Right lung (tissue), 10 donors: ENCODE measurements at places on chromosomes 11 and 22. TPM values are rescaled to one million over a fixed set of nuclear protein-coding genes. Genes with fewer than 3 reads are reported as not detected.
A peak's percentile ranks its signal among the peaks of the same experiment; 100 is the strongest.

The CENPM gene
- polyA plus RNA-seq = 11.6 TPM

The CRYBA4 gene
- polyA plus RNA-seq = 0.32 TPM

The UNC93B1 gene
- polyA plus RNA-seq = 20.3 TPM

The SCGB1D2 gene
- polyA plus RNA-seq = not detected

The EXPH5 gene
- polyA plus RNA-seq = 7.7 TPM

GRCh38 chr11:134101282-134101681 lies 32.4 kb downstream of the JAM3 start:
- no peak for DNase-seq

DNA sequence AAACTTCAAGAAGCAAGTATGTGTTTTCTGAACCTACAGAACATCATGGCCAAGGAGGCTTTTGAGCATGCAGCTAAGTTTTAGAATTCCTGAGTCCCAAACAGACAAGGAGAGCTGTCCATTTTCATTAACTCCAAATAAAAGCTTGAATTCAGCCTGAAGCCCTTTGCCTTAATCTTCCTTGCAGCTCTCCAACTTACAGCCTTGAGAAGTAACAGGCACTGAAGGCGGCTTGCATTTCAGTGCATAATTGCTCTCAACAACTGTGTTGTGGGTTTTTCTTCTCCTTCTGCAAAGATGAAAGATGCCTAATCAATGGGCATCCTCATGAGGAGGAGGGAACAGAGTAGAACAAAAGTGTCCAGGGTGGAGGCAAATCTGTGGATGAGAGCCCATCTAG lies 286.0 kb downstream of the FAT3 start:
- no peak for DNase-seq

- no peak for DNase-seq
These were observed 39.6 kb downstream of the PDE2A start for GRCh38 chr11:72634472-72635095.

DNA sequence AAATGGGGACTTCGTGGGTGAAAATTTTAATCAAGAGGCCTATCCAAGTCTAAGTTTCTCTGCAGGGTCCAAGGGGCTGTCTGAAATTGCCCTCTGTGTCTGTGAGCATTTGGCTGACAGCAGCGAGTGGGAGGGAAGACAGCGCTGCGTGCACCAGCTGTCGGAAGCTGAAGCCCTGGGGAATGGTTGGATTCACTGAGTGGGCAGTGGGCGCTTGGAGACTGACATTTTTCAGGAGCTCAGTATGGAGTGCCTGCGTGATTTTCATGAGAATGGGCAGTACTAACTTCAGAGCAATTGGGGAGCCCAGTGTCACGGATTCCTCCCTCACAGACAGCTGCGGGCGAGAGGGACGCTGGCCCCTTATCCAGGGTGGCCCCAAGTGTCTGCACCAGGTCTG lies 388.8 kb upstream of the B3GAT1 start:
- no peak for DNase-seq

DNA sequence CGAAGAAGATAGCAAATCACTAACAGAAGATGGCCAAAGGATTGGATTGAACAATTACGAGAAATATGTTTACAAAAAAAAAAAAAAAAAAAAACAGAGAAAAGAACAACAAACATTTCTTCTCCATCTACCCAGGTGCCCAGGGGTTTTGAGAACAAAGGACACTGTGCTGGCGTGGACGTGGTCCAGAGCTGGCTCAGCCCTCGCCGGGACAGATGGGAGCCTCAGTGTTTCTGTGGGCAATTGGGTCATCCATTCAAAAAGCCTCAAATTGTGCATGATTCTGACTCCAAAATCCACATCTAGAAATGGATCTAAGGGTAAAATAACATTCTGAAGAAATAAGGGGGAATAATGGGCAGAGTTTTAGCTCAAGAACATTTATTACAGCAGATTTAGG lies 63.1 kb downstream of the DHCR7 start:
- no peak for DNase-seq

- DNase-seq = no peak
These were observed 11.4 kb downstream of the POU2AF1 start for GRCh38 chr11:111367411-111368284.

DNA sequence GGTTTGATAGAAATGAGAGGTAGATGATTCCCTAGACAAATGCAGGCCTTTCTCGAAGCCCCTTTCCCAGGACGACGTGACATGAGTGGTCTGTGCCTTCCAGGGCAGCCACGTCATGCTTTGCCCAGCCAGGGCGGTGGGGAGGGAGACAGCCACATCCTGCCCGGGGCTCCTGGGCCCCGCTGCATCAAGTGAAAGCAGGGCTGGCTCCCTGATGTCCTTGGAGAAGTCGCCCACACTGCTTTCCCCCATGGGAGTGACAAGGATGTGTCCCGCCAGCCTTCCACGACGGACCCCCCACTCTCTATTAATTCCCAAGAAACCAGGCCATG lies 13.2 kb downstream of the PPARA start:
- DNase-seq = no peak

DNA sequence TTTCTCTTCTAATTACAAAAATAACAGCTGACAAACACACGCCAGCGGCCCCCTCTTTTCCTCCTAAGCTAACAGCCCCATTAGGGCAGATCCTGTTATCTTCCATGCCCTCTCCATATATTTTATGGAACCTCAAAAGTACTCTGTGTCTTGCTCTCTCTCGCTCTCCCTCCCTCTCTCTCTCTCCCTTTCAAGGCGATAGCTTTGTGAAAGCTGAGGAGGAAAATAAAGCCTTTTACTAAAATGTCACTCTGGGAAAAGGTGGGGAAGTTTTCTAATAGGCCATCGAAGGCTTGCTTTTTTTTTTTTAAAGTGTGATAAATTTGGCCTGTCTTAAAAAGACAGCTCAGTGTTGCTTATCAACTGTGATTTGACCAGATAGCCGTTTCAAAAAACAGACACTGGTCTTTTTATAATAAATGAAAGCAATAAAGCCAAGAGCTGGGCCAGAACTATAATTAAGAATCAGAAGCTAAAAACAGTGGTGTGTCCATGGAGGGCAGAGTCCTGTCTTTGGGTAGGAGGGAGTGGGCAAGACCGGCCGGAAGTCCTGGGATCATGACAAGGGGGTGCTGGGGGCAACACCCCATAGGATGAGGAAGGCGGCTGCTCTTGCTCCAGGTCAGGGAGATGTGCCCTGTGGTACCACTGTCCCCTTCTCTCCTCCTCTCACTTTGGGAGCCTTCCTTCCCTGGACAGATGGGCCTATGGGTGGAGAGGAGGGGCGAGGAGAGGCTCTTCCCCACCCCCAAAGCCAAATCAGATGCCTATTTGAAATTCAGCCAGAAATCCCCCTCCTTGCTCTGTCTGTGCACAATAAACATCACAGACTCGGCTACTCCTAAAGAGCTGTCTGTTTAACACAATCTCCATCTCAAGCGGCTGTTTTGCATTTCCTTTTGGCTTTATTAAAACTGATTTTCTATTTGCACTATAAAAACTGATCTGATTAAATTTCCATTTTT lies 267.2 kb downstream of the BUD13 start:
- DNase-seq = no peak

DNA sequence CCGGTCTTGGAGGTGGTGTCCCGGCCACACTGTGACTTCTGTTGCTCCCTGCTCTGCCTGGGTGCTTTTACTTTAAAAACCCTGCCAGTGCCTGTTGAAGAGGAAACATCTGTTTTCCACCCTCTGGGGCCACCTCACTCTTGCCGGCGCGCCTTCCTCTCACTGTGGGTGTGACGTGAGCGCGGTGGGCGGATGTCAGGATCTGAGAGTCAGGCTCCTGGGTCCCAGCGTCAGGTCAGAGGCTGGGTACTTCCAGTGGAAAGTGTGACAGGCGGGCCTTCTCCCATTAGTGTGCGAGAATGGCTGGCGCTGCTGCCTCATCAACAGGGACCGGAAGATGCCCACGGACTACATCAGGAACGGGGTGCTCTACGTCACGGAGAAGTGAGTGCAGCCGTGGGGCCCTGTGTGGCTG lies 54.2 kb downstream of the GRAMD4 start:
- peak; percentile 24 for DNase-seq

DNA sequence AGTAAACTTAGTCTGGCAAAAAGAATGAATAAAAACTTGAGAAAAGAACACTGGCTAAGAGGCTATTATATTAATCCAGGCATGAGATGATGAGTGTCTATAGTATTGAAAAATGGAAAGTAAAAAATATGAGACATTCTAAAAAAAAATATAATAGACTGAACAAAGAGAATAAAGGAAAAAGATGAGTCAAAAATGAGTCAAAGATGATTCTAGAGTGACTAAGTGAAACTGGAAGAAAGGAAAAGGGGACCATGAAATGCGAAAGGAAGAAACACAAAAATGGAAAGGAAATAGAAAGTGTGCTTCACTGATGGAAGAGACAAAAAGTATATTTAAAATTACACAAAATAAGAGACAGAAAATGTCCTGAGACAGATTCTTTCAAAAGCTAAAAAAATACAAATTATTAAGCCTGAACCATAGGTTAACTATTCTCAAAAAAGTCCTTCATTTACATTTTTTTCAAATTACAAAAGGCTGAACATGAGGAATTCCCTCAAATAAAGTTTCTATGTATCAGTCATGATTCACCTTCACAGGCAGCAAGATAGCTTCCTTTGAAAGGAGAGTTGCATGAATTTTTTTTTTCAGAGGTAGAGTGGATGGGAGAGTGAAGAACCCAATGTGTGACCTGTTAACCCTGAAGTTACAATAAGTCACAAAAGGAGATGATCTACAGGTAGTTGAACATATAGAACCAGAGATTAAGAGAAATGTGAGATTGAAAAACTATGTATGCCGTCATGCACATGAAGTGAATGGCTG lies 75.2 kb downstream of the EIF3M start:
- DNase-seq = no peak

DNA sequence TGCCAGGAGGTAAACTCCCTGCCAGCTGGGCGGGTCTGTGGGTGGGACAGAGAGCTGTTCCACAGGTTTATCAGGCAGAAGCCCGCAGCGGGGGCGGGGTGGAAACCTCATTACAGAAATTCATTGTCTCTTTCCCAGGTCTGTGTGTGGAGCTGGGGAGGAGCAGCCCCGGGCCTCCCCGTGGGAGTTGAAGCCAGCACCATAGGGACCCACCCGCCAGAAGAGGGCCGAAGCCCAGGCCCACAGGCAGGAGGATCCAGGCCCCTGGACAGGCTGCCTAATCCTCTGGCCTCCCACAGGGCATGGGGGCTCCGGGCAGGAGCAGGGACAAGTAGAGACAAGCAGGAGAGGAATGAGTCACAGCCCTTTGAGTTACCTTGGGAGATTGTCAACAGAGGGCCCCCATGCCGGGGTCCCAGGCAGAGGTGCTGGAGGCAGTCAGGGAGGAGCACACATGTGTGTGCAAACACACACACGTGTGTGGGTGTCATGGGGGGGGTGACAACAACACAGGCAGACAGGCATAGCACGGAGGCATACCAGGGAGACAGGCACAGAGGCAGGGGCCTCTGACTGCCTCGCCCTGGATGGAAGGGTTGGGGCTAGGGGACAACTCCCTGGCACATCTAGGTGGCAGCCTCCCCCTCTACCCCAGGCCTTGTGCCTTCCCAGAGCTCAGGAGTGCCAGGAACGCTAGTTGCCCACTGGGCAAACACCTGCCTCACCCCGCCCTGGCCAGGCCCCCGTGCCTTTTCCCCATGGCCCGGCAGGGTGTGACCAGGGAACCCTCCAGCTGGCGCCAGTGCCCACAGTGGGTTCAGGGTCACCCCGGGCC lies 1.4 kb downstream of the CDC42BPG start:
- DNase-seq = no peak

- no peak for DNase-seq
These were observed 80.8 kb downstream of the SIK3 start for GRCh38 chr11:117017456-117017855.

DNA sequence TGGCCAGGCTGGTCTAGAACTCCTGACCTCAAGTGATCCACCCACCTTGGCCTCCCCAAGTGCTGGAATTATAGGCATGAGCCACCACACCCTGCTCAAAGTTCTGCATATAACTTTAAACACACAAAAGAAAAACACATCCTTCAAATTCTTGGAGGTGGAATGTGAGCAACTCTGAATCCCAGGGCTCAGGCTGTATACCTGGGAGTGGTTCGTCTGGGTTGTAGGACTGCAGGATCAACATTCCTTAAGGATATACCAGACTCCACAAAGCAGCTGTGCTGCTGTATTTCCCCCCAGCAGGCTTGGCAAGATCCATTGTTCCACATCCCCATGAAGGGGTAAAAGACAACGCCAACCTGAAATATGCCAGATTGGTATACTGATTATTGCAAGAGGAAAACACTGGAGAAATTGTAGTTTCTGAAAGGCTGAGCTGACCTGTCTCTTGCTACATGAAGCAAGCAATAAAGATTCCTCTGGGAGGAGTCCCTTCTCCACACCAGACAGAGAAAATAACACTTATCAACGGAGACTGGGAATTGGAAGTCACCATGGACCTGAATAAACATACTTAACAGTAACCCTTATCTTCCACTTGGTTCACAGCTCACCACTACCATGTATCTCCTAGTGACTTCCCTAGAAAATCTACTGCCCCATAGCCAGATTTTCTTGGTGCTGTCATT lies 12.2 kb upstream of the RPS3 start:
- DNase-seq = no peak

DNA sequence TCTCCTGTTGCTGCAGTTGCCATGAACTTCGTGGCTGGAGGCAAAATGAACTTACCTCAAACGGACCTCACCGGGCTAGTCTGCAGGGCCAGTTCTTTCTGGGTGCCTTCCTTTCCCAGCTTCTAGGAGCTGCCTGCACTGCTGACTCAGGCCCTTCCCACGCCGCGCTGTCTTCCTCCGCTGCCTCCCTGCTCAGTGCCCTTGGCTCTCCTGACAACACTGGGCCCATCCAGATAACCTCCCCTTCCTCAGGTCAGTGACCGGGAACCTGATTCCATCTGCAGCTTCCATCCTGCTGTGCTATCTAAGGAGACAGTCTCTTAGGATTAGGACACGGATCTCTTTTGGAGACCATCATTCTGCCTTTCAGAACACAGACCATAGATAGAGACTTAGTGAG lies 19.3 kb downstream of the MOB2 start:
- DNase-seq = no peak
